ENCODE measurements at places on chromosomes 3 and 15.

GRCh38 chr3:156246961-156247725 lies 126.8 kb downstream of the KCNAB1 start:
- DNase-seq = no peak

DNA sequence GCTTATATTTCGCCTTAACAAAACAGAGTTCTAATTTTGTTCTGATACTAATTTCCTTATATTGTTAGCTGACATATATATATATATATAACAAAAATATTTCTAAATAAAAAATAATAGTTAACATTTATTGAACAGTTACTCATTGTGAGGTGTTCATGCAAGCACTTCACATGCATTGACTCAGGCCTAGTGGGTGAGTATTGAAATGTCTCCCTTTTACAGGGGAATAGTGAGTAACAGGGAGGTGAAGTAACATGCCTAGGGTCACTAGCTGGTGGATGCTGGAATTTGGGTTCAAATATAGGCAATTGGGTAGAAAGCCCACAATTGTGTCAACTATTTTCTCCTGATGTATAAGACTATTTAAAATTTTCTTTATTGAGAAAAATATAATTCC lies 102.6 kb upstream of the ZPLD1 start:
- no peak for DNase-seq

DNA sequence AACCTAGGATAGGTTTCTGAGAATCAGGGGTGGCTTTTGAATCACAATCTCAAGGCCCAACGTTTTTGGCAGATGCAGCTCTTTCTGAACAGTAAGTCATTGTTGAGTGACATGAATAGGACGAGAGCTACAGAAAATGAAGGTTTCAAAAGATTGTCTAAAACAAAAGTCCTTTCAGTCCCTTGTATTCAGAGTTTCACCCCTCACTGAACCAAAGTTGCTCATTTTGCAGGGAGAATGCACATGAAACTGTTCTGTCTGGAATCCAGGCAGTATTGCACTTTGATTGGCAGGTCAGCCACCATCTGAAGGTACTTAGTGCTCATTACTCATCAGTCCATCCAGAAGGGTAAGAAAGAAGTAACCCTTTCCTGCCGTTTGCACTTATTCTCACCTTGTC lies 24.1 kb upstream of the RASGRP1 start:
- no peak for DNase-seq

- peak; percentile 57 for DNase-seq
Measured at GRCh38 chr15:31488437-31489204, 162.0 kb downstream of the KLF13 start.

GRCh38 chr3:12349895-12350811 lies 61.3 kb downstream of the PPARG start:
- DNase-seq = no peak

- peak; percentile 90 for DNase-seq
Measured at GRCh38 chr3:58491506-58492402, at the start of gene KCTD6. KCTD6 (plus strand) TSS chr3:58492096; CDS start chr3:58498756, 6,660 bp downstream.

DNA sequence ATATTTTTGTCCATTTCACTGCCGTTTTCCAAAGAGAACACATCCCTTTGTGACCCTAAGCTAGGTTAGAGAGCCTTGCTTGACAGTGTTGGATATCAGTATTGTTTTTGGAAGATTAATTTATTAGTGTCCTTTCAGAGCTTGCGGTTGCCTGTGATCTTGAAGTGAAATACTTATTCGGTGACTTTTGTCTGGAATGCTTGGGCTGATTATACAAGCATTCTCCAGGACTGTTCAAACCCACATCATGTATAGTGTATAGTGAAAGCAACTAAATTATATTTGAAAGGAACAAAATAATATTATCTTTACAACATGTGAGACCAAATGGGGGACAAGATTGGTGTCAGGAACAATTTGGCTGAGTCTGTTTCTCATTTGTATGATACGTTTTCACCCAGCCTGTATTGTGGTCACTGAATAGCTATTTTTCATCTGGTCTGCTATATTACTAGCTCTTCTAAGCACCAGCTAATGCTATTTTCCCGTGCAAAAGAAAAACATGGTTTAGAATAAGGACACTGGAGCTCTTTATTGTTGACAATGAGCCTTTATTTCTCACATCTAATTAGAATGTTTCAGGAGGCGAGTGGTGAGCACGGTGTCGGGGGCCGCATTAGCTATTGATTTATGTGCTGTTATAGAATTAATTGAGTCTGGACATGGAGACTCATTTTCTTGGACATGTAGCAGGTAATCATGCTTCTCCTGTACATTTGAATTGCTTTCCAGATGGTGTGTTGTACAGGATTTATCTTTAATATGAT lies 158.1 kb downstream of the APBA2 start:
- DNase-seq = no peak

DNA sequence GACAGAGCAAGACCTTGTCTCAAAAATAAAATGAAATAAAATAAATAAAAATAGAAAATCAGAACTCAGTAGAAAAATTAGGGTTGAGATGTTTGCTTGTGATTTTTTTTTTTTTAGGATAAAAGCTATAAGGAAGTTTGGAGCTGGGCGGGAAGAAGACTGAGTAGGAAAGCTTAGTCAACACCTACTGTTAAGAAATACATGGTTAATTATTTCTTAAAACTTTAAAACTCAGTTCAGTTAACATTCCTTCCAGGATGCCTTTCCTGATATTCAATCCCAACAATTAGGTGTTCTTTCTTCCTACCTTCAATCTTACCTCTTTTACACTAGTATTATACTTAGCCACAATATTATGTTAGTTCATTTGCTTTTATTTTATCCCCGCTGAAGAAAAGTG lies 246.2 kb downstream of the LSAMP start:
- no peak for DNase-seq

GRCh38 chr3:65884071-65884470 lies 154.6 kb downstream of the MAGI1 start:
- peak; percentile 9 for DNase-seq

GRCh38 chr3:24589931-24590880 lies 95.6 kb upstream of the THRB start:
- DNase-seq = no peak

- no peak for DNase-seq
Measured at GRCh38 chr15:31130576-31131237, 29.2 kb upstream of the TRPM1 start.

DNA sequence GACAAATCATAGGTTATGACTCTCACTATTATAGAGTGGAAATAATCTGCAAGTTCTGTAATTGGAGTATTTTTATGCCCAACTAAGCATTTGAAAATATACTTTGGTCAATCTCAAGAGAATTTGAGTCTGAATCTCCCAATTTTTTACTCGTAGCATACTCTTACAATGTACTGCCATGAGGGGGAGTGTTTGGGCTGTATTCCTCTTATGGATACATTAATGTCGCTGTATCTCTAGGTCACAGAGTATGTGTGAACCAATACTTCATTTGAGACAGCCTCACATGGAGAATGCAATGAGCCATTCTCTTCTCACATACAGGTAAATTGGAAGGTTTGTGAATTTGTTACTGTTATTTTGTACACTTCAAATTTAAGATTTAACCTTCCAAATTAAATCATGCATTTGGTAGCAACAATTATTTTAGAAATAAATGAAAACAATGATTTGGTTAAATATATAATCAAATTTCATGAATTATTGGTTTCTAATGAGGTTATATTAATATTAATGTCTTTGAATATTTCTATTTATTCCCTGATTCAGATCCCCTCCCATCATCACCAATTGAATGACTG lies 5.5 kb upstream of the CD200 start:
- peak; percentile 27 for DNase-seq

DNA sequence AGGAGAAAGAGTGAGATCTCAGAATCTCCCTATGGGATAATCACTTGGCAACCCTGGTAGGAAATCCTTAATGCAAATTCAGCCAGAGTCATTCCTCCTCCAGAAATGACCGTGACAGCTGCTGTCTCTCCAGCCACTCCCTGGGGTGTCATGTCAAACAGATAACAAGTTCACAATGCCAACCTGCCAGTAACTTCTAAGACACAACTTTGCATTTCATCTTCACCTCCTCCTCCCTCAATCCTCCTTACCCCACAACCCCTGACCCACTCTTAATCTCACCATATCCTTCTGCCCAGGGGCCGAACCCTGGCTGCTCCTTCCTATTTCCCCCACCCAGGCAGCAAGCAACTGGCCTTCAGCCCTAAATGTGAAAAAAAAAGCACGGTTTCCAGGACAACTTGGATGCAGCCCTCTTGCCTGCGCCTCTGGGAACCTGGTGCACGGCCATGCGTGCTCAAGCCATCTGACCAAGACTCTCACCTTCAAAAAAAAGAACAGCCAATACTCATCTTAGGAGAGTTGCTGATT lies 166.0 kb downstream of the NTRK3 start:
- peak; percentile 80 for DNase-seq

- DNase-seq = peak; percentile 34
Measured at GRCh38 chr15:67003586-67003985, 61.8 kb upstream of the SMAD3 start.

Measured in SJCRH30 (cell line).